ENCODE measurements at places on chromosomes 12 and 14.

DNA sequence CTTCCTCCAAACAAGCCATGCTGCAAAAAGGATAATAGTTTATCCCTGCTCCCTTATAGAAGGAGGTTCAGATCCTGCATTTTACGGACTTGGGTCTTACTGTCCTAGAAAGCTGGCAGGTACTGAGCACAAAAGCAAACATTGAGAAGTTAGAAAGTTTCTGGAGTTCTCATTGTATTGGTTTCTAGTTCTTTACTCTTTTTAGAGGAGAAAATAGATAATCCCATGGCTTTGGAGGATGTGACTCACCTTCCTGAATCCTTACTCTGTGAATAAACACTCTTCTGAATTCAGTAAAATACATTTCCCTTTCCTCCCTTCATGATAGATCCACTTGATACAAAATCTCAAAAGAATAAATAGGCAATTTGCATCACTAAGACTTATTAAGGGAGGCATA, 188.9 kb downstream of the NPAS3 start:
- no peak for DNase-seq

- no peak for DNase-seq
These were observed 316.3 kb downstream of the GPHN start for GRCh38 chr14:66824251-66824650.

DNA sequence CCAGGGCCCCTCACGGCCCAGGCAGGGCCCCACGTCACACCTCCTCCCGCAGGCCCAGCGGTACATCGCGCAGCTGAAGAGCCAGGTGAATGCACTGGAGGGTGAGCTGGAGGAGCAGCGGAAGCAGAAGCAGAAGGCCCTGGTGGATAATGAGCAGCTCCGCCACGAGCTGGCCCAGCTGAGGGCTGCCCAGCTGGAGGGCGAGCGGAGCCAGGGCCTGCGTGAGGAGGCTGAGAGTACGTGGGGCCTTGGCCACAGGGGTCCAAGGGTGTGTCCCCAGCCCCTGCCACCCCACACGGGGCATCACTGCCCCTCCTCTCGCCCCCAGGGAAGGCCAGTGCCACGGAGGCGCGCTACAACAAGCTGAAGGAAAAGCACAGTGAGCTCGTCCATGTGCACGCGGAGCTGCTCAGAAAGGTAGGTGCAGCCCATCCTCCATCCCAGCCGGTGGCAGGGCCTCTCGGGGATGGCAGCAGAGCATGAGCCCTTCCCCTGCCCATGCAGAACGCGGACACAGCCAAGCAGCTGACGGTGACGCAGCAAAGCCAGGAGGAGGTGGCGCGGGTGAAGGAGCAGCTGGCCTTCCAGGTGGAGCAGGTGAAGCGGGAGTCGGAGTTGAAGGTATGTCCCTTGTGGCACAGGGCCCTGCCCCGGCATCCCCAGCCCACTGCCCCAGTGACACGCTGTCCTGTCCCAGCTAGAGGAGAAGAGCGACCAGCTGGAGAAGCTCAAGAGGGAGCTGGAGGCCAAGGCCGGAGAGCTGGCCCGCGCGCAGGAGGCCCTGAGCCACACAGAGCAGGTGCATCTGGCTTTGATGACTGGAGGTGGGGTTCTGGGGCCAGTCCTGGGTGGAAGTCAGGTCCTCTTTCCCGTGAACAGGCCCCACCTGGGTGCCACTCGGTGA, 20.9 kb downstream of the HIP1R start:
- DNase-seq: no peak

- peak; percentile 52 for DNase-seq
These were observed at the start of gene INSM2 for GRCh38 chr14:35533357-35534207. TSS of gene INSM2 (plus strand) at chr14:35534164. CDS start at chr14:35534253, 89 bp downstream.

- DNase-seq: no peak
These were observed 4.4 kb upstream of the HCFC2 start for GRCh38 chr12:104059963-104060362.

GRCh38 chr12:114499338-114499737, 93.4 kb upstream of the TBX5 start:
- DNase-seq: no peak

GRCh38 chr12:90174198-90174510, 465.5 kb upstream of the ATP2B1 start:
- no peak for DNase-seq

GRCh38 chr12:8699714-8700113, 1.9 kb downstream of the RIMKLB start:
- no peak for DNase-seq

DNA sequence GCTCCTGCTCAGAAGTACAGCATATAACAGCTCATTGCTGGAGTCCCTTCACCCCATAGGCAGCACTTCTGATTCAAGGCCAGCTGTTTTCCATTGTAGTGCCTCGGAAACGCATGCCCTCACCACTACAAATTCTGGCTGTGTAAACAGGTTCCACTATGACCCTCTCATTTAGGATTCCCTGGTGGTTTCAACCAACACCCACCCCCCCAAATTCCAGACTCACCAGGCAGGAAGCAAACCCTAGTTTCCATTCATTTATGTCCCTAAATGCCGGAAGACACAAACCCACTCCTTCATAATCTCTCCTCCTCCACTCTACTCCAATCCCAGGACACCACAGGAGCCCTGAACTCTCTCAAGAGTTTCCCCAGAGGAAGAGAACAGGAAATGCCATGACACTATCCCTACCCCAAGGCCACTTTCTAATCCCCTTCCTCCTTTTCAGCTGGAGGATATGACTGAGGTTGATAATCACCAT, 75.9 kb upstream of the TMPO start:
- DNase-seq: no peak

Data from activated CD4-positive, alpha-beta T cell treated with anti-CD3 and anti-CD28 coated beads for 4 hours (primary cell).